Hematopoietic multipotent progenitor cell treated with erythropoietin and hydrocortisone succinate and interleukin-3 and kit ligand, for 15 days (in vitro differentiated cells): ENCODE measurements at places on chromosomes 3 and 15.
A peak's percentile ranks its signal among the peaks of the same experiment; 100 is the strongest.

- no peak for DNase-seq
These were observed 6.2 kb downstream of the HMG20A start for GRCh38 chr15:77426871-77427270.

- DNase-seq: no peak
These were observed 158.4 kb upstream of the NAALADL2 start for GRCh38 chr3:174700736-174701135.

- no peak for DNase-seq
These were observed 239.3 kb downstream of the DTWD1 start for GRCh38 chr15:49860101-49860500.

DNA sequence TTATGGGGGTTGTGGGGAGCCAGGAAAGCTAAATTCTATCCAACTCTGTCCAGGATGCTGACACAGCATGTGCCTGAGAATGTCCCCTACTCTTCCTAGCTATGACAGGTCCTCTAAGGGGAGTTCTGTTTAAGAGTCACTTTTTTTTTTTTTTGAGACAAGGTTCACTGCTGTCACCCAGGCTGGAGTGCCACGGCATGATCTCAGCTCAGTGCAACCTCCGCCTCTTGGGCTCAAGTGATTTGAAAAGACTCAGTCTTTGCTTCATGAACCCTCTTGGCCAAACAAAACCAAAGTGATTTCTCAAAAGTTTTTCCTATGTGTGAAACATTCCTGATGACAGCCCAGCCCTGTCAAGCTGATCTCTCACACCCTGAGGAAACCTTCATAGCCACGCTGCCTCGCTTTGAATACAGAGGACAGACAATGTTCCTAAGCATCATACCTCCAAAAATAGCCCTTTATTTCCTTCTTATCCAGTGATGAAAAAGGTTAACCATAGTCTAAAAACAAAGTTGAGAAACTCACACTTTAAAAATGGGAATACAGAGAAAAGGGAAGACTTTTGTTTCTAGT, 105.5 kb upstream of the PROK2 start:
- no peak for DNase-seq

- no peak for DNase-seq
These were observed 247.0 kb upstream of the CCDC54 start for GRCh38 chr3:107130089-107130700.

GRCh38 chr15:96494505-96494904, 164.0 kb downstream of the NR2F2 start:
- DNase-seq: no peak

- DNase-seq: no peak
These were observed 232.1 kb downstream of the NECTIN3 start for GRCh38 chr3:111303760-111304159.

GRCh38 chr3:69866988-69867720, 127.9 kb downstream of the MITF start:
- DNase-seq: no peak

DNA sequence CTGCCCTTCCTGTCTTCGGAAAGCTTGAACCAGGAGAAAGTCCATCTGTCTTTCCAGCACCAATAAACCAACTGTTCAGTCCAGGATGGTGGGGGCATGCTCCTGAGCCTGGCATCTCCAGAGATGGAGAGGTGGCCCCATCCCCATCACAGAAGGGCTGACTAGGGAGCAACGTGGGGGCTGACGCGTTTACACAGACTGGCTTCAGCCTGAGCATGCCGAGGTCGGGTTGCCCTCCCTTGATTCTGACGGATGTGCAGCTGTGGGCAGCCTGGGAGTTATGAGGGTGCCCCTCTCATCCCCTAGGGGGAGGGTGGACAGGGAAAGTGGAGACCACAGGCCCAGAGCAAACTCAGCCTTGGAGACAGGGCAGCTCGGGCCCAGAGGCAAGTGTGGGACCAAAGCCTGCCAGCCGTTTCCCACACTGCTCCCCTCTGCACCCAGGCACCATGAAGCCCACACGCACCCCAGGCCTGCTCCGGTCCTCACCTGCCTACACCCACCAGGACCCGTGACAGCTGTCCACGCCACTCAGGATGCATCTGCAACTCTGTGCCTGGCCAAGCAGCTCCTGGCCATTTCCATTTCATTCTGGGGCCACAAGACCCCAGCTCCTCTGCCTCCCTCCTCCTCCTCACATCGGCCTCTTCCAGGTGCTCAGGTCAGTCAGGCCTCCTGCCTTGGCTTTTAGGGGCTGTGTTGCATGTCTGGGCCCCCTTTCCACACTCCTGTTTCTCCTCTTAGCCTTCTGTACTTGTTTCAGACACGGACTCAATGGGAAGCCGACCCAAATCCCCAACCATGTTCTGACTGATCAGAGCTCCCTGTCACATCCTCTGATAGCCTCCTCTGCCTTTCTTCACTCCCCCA, 48.2 kb upstream of the SLC41A3 start:
- no peak for DNase-seq

GRCh38 chr15:83734487-83734886, 80.6 kb downstream of the ADAMTSL3 start:
- DNase-seq: no peak

GRCh38 chr3:126039870-126040269, 44.1 kb downstream of the SLC41A3 start:
- no peak for DNase-seq

GRCh38 chr15:80989081-80989517, 520 bp downstream of the MESD start:
- DNase-seq: no peak

DNA sequence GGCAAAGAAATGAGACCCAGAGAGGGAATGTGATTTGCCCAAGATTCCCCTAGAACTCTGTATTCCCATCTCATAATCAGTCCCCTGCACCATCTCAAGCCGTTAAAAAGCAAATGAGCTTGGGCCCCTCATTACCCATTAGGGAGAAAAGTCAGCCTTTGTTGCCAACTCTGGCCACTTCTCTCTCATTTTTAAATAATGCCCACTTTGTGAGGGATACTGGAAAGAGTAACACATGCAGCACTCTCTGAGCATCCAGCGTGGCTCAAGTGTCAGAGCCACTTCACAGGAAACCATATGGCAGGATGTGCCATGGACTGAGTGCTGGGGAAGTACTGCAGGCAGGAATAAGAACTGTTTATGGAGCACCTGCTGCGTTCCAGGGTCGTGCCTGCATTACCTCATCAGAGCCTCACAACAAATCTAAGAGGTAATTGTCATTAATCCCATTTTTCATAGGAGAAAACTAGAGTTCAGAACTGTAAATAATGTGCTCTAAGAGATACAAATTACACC, 49.8 kb upstream of the SLC6A1 start:
- no peak for DNase-seq

GRCh38 chr3:172478116-172478515, 29.9 kb upstream of the GHSR start:
- DNase-seq: no peak

DNA sequence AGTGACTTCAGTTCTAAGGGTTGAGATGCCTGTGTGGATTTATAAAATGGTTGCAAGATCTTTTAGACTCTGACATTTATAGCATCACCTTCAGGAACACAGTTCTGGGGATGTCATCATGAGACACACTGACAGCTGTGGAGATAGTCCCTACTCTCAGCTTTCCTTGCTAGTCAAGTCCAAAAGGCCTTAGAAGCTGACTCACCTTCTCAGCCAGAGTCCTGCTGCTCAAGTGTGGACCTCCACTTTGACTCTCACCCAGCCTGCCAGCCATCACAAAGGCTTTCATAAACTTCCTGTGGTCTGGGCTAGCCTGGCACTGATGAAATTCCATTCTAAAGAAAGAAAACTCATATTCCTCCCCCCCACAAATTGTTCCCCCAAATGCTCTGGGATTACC, 44.8 kb downstream of the TMEM39A start:
- no peak for DNase-seq

GRCh38 chr3:27907929-27908328, 185.8 kb upstream of the EOMES start:
- DNase-seq: no peak

- peak; percentile 25 for DNase-seq
These were observed 36.0 kb upstream of the RASA2 start for GRCh38 chr3:141450727-141451375.

DNA sequence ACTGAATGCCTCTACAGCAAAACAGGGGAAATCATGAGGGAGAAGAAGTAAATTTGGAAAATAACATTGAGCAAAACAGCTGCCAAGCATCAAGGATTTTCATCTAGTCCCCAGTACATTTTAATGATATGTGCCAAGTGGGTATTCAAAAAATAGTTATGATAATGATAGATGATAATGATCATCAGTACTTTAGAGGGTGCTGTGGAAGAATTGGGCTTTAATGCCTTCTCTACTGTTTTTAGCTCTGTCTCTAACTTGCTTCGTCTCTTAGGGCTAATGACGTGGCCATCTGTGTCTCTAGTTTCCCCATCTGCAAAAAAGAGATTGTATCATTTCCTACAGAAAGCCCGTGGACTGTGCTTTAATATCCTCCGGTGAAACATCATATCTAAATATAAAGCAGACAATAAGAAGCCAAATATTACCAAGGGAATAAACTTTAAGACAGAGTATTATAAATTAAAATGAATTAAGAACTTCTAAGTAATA, 10.2 kb upstream of the FSIP1 start:
- no peak for DNase-seq

DNA sequence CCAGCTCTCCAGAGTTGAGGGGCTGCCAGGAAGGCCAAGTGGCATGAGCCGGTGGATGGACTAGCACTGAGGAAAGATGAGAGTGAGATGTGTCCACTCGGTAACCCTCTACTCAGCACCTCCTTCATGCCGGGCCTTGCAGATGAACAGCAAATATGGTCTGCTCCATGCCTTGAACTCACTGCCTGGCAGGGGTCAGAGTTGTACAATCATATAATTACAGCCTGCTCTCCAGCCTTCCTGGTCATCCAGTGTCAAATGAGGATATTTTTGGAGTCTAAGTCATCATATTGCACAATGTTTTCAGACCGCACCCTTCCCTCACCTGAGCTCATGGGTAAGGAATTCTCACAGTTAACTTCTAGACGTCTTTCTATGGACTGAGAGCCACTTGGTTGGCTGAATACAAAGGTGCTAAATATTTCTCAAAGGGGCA, 4.9 kb downstream of the MGLL start:
- DNase-seq: no peak
